ENCODE measurements at places on chromosomes 1 and 21.

DNA sequence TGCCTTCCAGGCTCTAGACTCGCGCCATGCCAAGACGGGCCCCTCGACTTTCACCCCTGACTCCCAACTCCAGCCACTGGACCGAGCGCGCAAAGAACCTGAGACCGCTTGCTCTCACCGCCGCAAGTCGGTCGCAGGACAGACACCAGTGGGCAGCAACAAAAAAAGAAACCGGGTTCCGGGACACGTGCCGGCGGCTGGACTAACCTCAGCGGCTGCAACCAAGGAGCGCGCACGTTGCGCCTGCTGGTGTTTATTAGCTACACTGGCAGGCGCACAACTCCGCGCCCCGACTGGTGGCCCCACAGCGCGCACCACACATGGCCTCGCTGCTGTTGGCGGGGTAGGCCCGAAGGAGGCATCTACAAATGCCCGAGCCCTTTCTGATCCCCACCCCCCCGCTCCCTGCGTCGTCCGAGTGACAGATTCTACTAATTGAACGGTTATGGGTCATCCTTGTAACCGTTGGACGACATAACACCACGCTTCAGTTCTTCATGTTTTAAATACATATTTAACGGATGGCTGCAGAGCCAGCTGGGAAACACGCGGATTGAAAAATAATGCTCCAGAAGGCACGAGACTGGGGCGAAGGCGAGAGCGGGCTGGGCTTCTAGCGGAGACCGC lies 2.0 kb upstream of the OLIG2 start:
- DNase-seq: no peak

DNA sequence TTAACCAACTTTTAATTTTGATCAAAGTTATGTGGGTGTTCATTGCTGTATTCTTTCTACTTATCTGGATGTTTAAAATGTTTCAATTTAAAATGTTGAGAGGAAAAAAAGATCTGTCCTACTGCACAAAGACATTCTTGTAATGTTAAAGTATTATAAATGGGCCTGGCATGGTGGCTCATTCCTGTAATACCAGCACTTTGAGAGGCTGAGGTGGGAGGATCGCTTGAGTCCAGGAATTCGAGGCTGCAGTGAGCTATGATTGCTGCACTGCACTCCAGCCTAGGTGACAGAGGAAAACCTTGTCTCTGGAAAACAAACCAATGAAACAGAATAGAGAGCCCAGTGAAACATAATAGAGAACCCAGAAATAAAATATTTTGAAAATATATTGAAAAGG lies 65.5 kb upstream of the LRRC8B start:
- DNase-seq: no peak

- no peak for DNase-seq
Observed at GRCh38 chr1:198798923-198799386, 160.1 kb downstream of the PTPRC start.

- no peak for DNase-seq
Observed at GRCh38 chr21:40128891-40129290, 261.7 kb downstream of the PCP4 start.

DNA sequence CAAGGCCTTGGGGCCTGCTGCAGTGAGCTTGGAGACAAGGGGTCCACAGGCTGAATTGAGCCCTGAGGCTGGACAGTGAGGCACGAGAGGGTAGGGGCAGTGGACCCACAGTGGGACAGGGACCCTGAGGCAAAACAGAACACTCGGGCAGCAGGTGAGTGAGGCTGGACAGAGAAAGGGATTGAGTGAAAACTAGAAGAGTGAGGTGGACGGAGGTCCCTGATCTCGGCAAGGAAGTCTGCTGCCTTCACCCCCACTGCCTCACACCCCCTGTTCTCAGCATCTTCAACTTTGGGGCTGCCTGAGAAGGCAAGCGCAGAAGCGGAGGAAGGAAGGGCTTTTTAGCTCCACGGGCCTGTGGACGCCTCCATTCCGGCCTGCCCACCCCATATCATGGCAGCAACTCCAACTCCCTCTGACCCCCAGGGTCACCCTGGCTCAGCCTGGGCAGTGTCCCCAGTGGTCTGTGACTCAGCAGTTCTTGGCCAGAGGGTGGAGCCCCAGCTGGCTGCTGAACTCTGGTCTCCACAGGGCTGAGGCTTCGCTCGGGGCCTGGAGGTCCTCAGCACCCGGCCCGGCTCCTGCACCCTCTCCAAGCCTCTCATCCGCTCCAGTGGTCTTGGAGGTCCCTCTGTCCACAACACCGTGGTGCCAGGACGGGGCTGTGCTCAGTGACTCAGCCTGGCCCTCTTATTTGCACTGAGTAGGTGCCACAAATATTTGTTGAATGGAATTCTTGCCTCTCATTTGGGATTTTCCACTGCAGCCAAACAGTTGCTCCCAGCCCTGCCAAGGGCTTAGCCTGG lies 60.0 kb upstream of the EPS8L3 start:
- no peak for DNase-seq

All from stromal cell of bone marrow (primary cell).